ENCODE measurements at places on chromosomes 13 and 19.

DNA sequence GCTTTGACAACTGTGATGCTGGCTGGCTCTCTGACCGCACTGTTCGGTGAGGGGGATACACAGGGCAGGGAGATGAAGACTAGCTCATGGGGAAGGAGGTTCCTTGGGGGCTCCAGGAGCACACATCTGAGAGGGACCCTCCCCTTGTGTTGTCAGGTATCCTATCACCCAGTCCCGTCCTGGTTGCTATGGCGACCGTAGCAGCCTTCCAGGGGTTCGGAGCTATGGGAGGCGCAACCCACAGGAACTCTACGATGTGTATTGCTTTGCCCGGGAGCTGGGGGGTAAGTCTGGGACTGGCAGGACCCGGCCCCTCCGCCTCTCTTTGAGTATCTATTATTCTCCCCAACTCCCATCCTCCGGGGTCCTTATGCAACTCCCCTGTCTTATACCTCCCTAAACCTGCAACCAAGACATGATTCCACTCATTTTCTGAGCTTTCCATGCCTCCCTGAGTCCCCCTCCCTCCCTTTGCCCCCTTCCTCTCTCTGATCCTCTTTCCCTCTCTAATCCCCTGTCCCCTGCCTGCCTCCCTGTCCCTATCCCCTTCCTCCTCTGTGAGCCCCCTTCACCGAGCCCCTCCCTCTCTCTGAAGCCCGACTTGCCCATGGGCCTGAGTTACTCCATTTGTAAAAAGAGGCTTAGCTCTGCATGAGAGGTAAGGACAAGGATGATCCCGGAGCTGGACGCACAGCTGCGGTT is 12.5 kb downstream of the NCAN start:
- DNase-seq = no peak

- no peak for DNase-seq
Observed at GRCh38 chr13:111598747-111599146, 278.3 kb downstream of the TEX29 start.

GRCh38 chr13:19685034-19685433 is 51.6 kb downstream of the MPHOSPH8 start:
- no peak for DNase-seq

GRCh38 chr19:45294291-45295029 is 28.2 kb downstream of the CKM start:
- no peak for DNase-seq

- DNase-seq = no peak
Observed at GRCh38 chr19:42081584-42082203, 5.7 kb downstream of the ZNF574 start.

DNA sequence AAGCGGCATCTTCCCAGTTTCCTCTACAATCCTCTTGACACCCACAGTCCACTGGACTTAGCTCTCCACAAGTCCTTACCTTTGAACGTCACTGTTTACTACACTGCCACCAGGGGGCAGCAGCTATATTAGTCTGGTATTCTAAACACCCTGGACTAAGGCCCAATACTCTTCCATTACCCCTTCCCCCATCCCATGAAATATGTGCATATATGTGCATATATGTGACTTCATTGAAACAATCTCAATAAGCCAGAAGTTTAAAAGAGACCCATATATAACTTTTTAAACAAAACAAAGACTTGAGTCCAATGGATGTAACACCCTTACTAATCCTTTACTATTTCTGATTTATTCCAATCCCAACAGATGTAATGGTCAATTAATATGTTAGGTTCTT is 15.5 kb downstream of the GGACT start:
- peak; percentile 57 for DNase-seq

Data from stimulated activated CD4-positive, alpha-beta T cell treated with anti-CD3 and anti-CD28 coated beads, TNF-alpha, amount 100 ng/mL, for 1 hour (primary cell).